Occipital lobe (tissue), 3 donors: ENCODE measurements at places on chromosomes 13 and 19. TPM values are rescaled to one million over a fixed set of nuclear protein-coding genes. Genes with fewer than 3 reads are reported as not detected.

- DNase-seq, result no peak
These were observed 18.1 kb downstream of the MCF2L start for GRCh38 chr13:112986946-112987681.

DNA sequence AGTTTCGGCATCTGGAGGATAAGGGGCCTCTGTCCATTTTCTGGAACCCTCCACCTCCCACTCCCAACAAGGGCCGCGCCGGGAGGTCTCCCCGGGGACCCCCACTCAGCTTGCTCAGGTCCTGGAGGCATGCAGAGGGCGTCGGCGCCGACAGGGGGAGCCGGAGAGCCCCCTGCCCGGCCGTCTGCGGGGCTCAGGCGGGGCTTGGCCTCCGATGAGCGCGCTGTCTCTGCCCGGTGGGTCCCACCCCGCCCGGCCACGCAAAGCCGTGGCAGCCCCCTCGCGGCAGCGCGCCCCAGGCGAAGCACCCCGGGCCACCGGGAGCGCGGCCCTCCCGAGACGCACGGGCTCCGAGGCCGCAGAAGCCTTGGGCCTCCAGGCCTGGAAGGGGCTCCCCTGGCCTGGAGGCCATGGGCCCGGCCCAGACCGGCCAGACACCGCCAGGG lies 149.7 kb upstream of the ZNF536 start:
- DNase-seq, result no peak

DNA sequence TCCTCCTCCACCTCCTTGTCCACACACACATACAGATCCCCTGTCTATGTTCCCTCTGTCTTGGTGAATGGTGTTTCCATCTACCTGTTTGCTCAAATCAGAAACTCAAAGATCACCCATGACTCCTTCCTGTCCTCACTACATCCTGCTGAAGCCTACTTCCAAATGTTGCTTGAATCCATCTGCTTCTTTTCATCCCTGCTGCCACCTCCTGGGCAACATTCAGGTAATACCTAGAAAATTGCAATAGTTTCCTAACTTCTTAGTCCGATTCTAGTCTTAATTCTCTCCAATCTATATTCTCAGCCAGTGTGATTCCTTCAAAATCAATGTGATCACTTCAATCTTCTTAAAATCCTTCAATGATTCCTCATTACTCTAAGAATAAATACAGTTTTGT lies 155.5 kb upstream of the STARD13 start:
- DNase-seq, result no peak

- DNase-seq, result no peak
These were observed 1.5 kb upstream of the SPART start for GRCh38 chr13:36347531-36348210.

GRCh38 chr19:37928527-37929286 lies 21.7 kb downstream of the SIPA1L3 start:
- no peak for DNase-seq

PEX11G gene
- 0.94 TPM for total RNA-seq

DNA sequence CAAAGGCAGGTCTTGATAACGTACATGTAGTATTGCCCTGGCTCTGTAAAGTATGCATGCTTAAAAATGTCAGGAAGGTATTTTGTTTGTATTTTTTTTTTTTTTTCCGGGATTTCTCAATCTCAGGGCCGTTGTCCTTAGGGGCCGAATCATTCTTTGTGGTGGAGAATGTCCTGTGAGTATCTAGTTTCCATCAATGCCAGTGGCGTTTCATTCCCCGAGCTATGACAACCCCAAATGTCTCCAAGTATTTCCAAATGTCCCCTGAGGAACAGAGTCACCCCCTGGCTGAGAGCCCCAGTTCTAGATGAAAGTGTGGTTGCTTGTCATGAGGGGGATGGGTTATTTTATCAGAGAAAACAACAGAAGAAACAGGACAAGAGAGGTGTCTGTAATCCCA lies 68.7 kb downstream of the ACSBG2 start:
- DNase-seq, result no peak

GRCh38 chr19:12987190-12987589 lies 8.1 kb upstream of the NFIX start:
- DNase-seq, result no peak

GRCh38 chr19:47095476-47096099 lies 18.0 kb downstream of the ZC3H4 start:
- no peak for DNase-seq

DNA sequence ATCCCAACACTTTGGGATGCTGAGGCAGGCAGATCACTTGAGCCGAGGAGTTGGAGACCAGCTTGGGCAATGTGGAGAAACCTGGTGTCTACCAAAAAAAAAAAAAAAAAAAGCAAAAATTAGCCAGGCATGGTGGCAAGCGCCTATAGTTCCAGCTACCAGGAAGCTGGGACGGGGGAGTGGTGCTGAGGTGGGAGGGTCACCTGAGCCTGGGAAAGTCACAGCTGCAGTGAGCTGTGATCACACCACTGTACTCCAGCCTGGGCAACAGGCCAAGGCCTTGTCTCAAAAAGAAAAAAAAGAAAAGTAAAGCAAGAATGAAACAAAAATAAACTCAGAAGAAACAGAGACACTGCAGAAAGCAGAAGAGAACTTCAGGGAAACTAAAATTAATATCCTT lies 31.6 kb downstream of the MTRF1 start:
- no peak for DNase-seq

ANKRD24 gene
- total RNA-seq, result 16.4 TPM

DNA sequence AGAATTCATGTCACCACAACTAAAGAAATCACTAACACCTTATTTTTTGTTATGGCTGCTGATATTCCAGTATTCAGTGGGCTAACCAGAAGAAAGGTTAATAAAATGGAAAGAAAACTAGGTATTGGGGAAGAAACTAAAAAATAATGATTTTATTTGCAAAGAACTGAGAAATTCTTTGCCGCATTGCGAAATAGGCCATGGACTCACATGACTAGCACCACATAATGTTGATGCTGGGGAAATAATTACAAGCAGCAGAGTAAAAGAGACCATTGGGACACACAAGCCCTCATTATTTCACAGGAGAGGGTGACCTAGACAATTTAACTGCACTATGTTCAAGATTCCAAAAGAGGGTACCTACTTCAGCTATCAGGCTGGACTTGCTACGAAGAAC lies 1411.5 kb downstream of the SLITRK5 start:
- no peak for DNase-seq

DNA sequence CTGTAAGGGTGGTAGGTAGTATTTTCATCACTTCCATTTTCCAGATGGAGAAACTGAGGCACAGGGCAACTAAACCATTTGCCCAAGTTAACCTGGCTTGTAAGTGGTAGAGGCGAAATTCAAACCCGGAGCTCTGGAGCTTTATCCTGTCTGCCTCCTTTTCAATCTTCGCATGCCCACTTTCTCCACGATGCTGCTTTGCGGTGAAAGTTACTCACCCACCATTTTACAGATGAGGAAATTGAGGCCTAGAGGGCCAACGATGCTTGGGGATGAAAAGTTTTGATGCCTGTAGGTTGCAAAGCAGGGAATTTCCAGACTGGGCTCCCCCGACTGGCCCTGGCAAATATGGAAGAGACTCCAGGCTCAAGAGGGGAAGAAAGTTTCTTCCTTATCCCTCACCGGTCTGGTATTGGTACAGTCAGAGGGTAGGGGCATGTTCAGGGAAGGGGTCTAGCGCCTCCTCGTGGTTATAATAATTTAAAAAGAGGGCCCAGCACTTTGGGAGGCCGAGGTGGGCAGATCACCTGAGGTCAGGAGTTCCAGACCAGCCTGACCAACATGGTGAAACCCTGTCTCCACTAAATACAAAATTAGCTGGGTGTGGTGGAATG lies 1.9 kb upstream of the SH2D3A start:
- DNase-seq, result no peak

KLK12 gene
- not detected for total RNA-seq

SLC25A30 gene
- 11.2 TPM for total RNA-seq

GRCh38 chr19:22052644-22053013 lies 345 bp downstream of the ZNF257 start:
- no peak for DNase-seq

- no peak for DNase-seq
These were observed 11.6 kb upstream of the UBE2L5 start for GRCh38 chr13:30410705-30411125.

- no peak for DNase-seq
These were observed 6.5 kb upstream of the CTXN1 start for GRCh38 chr19:7932276-7932929.

DNA sequence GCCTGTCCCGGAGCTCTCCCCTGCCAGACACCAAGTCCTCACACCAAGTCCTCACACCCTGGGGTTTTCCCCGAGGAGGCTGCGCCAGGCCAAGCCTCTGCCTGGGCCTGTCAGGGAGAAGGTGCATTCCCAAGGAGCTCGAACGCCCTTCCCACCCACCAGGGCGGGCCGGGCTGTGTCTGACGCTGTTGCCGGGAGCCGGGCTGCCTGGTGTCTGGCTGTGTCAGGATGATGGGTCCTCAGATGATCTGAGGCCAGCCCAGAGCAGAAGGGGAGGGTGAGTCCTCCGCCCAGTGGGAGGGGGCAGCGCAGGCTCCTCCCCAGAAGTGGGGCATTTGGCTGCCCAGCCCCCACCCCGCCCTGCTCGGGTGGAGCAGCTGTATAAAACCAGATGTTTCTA lies 2.3 kb upstream of the HAS1 start:
- DNase-seq, result peak; percentile 43

SIGLECL1 gene
- total RNA-seq, result not detected

- no peak for DNase-seq
These were observed 43.3 kb downstream of the ZNF146 start for GRCh38 chr19:36258028-36258875.

- no peak for DNase-seq
These were observed 38.9 kb downstream of the TSC22D1 start for GRCh38 chr13:44537248-44537647.

DNA sequence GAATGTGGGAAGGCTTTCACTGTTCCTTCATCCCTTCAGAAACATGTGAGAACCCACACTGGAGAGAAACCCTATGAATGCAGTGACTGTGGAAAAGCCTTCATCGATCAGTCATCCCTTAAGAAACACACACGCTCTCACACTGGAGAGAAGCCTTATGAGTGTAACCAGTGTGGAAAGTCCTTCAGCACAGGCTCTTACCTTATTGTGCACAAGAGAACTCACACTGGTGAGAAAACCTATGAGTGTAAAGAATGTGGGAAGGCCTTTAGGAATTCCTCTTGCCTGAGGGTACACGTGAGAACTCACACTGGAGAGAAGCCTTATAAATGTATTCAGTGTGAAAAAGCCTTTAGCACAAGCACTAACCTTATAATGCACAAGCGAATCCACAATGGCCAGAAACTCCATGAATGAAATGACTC lies 18.6 kb downstream of the ZNF177 start:
- no peak for DNase-seq

DNA sequence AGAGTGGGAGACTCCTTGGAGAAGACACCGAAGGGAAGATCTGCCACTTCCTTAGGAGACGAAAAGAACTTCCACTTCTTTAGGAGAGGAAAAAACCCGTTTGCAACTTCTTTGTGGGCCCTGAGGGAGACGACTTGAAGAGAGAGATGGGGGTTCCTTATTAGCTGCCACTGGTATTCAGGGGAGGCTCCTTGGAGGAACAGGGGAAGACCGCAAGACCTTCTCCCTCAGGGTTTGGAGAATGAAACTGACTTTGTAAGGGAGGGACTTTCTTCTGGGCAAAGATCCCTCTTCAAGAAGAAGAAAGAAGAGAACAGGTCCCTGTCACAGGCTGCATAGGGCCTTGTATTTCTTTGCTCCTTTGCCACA lies 416 bp downstream of the BCKDHA start:
- no peak for DNase-seq

DNA sequence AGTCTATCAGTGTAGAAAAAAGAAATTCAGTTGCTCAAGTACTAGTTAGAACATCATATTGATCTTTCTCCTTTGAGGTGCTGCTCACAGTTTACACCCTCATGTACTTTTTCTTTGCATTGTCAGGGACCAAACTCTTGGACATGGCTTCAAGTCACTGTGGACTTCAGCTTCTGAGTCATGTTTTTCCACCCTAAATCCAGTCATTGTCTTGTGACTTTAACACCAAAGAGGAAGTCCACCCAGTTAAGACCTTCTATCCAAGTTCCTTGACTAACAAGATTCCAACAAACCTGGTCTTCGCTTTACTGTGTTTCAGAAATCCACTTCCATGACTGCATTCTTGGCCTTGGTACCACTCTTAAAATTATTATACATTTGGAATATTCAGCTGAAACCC lies 206.7 kb upstream of the ARGLU1 start:
- no peak for DNase-seq

DNA sequence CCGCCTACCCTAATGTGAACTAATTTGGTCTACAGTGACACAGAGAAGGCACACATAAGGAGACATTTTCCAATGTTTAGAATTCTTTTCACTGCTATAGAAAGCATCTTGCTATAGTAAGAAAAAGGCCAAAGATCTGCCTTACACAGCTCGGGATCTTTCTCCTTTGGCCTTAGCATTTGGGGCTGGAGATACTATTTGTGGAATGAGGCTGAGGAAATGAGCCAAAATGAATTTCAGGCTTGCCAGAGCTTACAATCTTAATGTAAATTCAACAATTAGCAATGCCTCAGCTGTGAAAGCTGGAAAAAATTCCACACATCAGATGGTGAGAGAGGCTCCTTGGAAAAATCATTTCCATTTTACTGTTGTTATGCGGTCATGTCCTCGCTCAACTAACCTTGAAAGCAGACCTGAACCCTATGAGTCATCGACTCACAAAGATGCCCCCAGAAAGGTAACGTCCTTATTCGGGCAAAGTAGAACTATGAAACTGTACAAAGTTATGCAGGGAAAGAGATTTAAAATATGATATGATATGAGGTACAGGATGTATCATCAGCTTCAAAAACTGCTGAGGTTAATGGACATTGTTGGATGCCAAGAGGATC lies 324.5 kb upstream of the NBEA start:
- no peak for DNase-seq

PGLYRP2 gene
- not detected for total RNA-seq

LILRA5 gene
- total RNA-seq, result 0.78 TPM

- DNase-seq, result no peak
These were observed 265.8 kb downstream of the FGF9 start for GRCh38 chr13:21936674-21937073.

ZNF829 gene
- 8.7 TPM for total RNA-seq

GRCh38 chr13:44407891-44408290 lies 34.3 kb downstream of the SERP2 start:
- no peak for DNase-seq

RNF225 gene
- not detected for total RNA-seq

DNA sequence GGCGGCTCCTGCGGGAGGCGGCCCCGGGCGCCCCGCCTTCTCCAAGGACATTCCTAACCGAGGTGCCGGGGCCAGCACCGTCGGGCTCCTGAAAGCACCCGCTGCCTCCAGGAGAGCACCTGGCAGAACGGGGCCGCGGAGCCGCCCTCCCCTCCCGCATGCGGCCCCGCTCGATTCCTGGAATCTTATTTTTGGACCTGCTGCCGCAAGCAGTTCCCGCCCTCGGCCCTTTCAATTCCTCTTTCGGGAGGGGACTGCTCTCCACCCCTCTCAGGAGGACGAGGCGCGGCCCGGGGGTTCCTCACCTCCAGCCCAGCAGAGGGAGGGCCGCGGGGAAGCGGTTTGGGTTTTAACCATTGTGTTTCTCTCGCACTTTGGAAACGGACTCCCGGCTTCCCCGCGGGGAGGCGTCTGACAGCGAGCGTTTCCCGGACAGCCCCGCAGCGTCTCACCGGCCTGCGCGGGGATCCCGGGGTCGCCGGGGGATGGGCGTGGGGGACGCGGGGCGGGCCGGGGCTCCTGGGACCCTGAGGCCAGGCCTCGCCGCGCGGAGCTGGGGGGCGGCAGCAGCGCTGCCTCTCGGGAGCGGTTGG lies 849 bp downstream of the GAS6 start:
- DNase-seq, result peak; percentile 32

EBI3 gene
- total RNA-seq, result 0.47 TPM

A1BG gene
- 0.94 TPM for total RNA-seq
